ENCODE measurements at places on chromosomes 6 and 20.

DNA sequence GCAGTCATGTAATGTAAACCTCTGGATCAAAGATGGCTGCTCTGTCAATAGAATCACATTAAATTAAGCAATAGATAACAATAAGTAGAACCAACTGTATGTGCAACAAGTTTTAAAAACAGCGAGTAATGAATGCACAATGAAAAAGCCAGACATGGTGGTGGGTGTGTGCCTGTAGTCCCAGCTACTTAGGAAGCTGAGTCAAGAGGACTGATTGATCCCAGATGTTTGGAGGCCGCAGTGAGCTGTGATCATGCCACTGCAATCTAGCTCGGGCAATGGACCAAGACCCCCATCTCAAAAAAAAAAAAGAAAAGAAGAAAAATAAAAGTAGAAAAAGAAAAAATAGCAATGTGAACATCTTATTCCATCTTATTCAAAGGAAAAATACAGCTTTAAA, 558.7 kb upstream of the MMS22L start:
- no peak for DNase-seq

DNA sequence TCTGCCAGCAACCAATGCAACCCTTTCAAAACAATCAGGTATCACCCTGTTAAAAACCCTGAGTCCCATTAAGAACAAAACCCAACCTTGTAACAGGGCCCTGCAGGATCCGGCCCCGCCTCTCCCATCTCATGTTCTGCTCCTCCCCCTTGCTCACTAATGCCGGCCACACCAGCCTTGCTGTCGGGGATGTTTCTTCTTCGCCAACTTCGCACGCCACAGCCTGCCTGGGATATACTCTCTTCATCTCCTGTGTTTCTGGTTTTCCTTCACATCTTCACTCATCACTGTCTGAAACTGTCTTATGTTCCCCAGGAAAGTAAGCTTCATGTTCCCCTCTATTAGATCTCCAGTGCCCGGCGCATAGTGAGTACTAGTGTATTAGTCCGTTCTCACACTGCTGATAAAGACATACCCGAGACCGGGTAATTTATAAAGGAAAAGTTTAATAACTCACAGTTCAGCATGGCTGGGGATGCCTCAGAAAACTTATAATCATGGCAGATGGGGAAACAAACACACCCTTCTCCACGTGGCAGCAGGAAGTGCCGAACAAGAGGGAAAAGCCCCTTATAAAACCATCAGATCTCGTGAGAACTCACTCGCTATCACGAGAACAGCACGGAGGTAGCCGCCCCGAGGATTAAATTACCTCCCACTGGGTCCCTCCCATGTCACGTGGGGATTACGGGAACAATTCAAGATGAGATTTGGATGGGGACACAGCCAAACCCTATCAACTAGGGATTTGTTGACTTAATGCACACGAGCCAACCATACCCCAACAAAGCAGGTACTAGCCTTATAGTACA, 5.1 kb downstream of the TP53RK start:
- DNase-seq: no peak

GRCh38 chr6:28125401-28125800, 992 bp downstream of the ZSCAN16 start:
- no peak for DNase-seq

GRCh38 chr6:161011492-161012480, 20.2 kb downstream of the MAP3K4 start:
- DNase-seq: no peak

DNA sequence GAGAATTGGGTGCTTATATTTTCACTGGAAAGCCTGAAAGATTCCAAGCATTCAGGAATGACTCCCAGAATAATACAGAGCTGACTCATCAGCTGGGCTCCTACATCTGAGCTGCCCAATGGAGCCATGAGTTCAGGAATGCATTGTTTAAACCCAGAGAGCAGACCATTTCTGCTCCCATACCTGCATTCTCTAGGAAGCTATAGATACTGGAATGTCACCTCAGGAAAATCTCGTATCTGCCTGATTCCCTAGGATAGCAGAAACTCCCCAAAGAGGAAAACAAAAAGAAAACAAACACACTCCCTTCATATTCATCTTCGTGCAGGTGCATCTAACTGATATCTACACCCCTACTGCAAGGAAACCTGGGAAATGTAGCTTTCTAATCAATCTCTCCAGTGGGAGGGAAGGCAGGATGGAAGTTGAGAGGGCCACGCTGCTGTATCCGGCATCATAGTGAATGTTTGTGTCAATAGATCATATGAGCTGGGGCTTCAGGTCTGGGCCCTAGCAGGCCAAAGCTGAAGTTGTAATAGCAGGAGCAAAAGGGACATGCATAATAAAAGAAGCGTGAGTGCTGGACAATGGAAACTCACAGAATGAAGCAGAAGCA, 8.2 kb upstream of the SLC2A12 start:
- DNase-seq: no peak

DNA sequence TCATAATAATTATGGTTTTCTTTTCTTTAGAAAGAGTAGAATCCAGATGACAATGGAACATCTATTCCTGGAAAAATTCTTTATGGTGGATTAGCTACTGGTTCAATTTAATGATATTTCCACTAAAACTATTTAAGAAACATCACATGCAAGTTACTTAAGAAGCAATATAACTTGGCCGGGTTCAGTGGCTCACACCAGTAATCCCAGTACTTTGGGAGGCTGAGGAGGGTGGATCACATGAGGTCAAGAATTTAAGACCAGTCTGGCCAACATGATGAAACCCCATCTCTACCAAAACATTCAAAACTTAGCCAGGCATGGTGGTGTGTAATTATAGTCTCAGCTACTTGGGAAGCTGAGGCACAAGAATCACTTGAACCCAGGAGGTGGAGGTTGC, 65.9 kb upstream of the SMLR1 start:
- DNase-seq: no peak

DNA sequence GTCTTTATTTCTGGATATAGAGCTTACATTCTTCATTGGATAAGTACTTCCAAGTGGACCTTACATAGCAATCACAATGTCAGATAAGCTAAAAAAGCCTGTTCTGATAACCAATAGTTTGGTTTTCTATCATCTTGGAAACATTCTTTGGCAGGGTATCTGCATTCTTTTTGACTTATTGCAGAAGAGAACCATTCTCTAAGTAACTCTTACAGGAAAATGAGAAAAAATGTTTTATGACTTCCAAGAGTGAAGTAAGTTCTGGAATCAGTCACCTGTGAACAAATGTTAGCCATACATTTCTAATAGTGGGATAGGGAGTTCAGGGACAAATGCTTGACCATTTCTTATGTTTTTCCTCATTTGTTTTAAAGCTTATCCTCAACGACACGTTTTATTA, 564.0 kb downstream of the CD109 start:
- DNase-seq: no peak

- DNase-seq: no peak
Observed at GRCh38 chr6:44301782-44302564, 11.2 kb downstream of the AARS2 start.

GRCh38 chr6:125193208-125193607, 39.6 kb downstream of the TPD52L1 start:
- DNase-seq: no peak

- DNase-seq: no peak
Observed at GRCh38 chr20:16057651-16058050, 515.6 kb downstream of the KIF16B start.

DNA sequence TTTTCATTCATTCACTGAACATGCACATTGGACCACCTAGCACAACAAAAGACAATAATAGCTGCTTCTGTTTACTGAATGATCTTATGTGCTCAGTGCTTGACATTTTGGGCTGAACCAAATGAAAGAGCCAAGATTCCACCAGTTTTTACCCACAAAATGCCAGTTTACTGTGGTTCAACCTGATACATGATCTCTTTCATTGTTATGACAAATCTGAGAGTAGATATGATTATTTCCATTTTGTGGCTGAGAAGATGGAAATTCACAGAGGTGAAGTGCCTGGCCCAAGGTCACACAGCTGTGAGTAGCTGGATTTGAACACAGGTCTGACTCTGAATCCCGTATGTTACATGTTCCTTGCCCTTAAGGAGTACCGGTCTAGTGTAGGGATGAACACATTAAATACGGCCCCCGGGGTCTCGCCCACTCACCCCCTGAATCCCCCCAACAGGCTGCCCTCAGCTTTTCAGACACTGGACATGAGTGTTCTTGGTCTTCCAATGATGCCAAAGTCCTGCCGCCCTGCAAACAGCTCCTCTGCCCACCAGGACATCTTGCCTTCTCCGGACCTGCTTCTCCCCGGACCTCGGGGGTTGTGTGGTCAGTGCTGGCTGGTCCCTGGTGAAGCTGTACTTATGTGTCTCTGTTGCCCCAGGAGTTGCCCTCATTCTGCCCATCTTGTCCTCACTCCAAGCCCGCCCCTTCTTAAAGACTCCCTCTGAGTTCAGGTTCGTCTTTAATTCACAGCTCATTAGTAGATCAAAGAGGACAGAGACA, 58.6 kb upstream of the SLC32A1 start:
- no peak for DNase-seq

- DNase-seq: no peak
Observed at GRCh38 chr6:53517021-53517420, 27.9 kb downstream of the GCLC start.

GRCh38 chr6:126481319-126481718, 141.4 kb downstream of the CENPW start:
- DNase-seq: no peak

DNA sequence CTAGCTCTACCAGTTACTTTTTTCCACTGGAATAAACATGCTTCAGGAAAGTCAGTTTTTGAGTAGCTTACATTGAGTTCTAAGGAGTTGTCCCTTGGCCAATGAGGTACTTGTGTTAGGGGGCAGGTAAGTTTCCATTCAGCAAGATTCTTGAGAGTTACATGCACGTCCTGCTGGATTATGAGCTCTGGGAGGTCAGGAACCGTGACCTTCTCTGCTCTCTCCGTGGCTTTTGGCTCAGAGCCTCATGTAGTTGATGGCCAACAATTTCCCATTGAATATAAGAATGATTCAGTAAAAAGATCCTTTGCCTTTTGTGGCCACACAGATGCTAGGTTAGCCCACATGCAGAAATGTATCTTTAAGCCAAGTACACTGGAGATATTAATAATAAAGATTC, 181.8 kb upstream of the RALGAPA2 start:
- no peak for DNase-seq

DNA sequence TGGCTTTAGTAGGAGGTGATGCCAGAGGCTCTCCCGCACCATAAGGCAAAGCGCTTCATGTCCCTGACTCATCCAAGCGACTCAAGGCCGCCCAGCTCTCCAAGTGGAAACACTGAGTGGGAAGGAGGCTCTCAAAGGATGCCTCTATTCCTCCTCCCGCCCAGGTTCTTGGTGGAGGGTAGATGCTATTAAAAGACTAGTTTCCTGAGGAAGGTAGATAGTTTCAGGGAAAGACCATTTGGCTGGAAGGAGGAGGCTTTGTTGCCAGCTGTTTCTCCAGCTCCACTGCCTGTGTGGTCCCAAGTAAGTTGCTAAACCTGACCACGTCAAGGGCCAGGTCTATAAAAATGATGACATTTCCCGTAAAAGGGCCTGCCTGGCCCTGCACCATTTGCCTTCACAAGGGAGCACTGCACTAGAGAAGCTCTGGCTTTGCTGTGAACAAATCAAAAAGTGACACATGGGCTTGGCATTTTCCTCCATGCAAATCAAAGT, 48.2 kb downstream of the GMDS start:
- DNase-seq: no peak

DNA sequence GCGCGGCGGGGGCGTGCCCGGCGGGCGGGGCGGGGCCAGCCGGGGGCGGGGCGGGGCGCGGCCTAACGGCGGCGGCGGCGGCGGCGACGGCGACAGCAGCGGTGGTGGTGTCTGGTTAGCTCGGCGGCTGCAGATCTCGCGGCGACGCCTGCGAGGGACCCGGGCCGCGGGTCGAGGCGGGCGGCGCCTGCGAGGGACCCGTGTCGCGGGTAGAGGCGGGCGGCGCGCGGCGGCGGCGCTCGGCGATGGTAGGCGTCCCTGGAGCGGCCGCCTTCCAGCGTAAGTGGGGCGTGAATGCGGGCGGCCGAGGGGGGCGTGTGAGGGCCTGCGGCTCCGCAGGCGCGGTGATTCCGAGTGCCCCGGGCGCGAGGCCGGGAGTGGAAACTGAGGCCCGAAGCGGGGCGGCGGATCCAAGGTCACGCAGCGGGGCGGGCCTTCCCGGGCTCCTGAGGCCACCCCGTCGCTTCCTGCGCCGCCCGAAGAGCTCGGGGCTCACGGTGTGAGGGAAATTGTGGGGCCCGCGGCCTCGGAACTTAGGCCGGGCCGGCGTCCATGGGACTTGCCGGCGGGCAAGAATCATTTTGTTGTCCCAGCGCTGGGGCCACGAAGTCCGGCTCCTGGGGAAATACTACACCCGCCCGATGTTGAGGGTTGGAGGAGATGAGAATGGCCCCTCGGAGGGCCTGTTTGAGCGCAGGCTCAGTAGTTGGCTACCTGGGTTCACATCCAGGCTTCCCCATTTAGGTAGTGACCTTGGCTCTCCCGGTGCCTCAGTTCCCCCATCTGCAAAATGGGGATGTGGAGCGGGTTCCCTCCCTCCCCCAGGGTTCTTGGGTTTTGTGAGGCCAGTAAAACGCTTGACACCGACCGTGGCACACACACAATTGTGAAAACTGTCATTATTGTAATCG, at the start of gene CBFA2T2:
TSS of gene CBFA2T2 (plus strand) at position 74 of the 911 bp plus-strand sequence. CDS start at position 246, 172 bp downstream.
- DNase-seq: no peak

GRCh38 chr20:17077030-17077429, 149.8 kb upstream of the PCSK2 start:
- no peak for DNase-seq

GRCh38 chr20:45294003-45294368, 12.7 kb upstream of the RBPJL start:
- DNase-seq: no peak

DNA sequence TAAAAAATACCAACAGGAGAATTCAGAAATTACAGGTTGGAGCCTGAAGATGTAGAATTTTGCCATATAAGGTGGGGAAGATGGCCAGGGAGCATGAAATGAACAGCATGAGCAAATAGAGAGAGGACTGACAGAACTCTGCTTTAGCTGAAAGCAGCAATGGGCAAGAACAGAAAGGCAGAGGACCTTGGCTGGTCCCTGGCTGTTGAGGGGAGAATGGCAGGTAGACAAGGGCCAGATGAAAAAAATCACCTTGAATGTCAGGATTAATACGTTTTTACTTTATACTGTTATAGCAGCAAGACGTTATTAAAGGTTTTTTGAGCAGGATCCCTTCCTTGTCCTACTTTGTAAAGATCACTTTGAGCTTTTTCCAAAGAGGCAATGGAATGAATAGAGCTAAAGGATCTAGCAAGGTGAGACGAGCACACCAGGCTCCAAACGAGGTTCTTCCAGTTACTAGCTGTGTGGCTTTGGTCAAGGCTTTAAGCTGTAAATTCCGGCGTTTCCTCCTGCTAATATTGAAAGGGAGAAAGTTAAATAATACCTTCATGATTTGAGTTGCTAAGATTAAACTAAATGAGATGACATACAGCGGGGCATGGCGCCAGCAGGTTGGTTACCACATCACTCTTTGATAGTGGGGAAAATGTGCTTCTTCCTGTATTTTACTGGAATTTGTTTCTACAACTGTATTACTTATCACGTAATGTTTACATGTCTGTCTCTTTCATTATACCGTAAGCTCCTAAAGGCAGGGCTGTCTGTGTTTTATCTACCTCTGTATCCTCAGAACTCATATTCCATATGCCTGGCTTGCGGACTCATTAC, 776 bp downstream of the PPIL1 start:
- DNase-seq: no peak

Measured in NCI-H1436 (cell line).